Stimulated activated CD8-positive, alpha-beta memory T cell treated with anti-CD3 and anti-CD28 coated beads, Interleukin-12 subunit alpha, Interleukin-12 subunit beta, amount 100 ng/mL, for 1 hour (primary cell): ENCODE measurements at places on chromosomes 12 and 14.

DNA sequence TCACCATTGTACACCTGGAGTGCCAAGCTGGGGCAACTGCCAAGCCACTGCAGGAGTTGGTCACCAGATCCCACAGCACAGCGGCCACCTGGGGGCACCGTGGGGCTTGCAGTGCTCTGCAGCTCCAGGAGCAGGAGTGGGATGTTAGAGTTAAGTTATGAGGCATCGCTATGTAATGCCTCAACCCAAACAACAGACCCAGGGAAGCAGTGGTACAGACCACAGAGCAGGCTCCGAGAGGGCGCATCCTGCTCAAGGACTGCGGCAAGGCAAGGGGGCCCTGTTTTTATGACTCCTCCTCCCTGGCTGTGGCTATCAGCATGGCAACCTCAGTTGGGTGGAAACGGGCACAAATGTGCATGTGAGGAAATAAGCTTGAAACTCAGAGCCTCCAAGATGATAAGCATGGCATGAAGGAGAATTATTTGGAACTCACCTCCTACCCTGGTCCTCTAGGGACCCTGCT, 63.1 kb downstream of the ARL6IP4 start:
- DNase-seq = peak; percentile 55

DNA sequence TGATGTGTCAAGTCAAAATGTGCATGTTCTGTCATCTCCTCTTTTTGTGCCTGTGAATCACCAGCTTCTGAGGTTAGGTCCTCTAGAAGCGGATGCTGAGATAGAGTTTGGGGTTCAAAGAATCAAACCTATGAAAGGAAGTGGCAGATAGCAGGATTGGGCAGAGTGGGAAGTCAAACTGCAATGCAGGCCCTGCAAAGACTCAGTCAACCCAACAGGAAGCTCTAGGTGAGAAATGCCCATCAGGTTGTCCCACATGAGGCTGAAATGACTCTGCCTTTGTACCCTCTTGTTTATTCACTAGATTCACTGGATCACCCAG, 4.5 kb upstream of the MIA2 start:
- DNase-seq = peak; percentile 15

DNA sequence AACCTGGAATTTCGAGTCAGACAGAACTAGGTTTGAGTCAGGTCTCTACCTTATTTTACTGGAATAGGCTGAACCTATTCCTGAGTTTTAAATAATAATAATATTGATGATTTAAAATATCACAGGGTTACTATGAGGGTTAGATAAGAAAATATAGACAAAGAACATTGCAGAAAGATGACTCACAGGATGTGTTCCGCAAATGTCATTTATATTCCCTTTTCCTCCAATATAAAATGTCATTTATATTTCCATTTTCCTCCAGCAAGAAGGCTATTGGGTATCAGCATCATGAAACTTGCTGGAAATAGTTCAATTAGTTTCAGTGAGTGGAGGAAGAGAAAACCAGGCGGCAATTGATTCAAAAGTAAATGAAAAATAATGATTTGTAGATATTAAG, 163.9 kb upstream of the RASSF8 start:
- DNase-seq = no peak

DNA sequence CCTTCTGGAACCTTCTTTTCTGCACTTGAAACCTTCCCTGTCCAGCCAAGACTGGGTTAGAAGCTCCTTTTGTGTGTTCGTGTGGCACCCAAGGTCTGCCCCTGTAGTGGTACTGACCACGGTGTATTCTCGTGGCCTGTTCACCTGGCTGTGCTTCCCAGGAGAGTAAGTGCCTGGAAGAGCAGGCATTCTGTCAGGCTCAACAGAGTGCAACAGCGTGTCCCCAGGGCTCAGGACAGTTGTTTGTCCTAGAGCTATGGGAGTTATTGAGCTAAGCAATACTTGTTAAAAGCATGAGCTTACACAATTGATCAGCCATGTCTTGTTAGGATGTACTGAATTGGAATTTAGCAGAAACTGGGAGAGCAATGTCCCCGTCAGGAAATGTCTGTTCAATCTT, 12.9 kb upstream of the SLC38A2 start:
- no peak for DNase-seq

GRCh38 chr14:29930283-29930682, 2.6 kb upstream of the PRKD1 start:
- no peak for DNase-seq

DNA sequence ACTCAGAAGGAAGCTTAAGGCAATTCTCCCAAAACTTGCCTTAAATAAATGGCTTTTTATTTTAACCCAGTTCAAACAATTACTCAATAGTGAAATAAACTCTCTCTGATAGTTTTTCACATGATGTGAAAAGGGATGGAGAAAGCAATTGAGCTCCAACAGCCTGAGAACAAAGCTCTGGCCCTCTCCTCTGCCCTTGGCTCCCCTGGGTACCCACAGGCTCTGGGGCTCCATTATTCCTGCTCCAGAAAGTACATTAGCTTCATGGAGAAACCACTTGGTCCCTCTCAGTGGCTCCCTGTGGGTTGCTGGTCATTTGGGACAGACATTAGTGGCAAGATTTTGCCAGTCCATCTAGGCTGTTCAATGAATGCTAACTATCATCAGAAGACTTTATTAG, 242.8 kb downstream of the ATP23 start:
- no peak for DNase-seq

- no peak for DNase-seq
Observed at GRCh38 chr12:81949841-81950308, 190.7 kb upstream of the PPFIA2 start.

DNA sequence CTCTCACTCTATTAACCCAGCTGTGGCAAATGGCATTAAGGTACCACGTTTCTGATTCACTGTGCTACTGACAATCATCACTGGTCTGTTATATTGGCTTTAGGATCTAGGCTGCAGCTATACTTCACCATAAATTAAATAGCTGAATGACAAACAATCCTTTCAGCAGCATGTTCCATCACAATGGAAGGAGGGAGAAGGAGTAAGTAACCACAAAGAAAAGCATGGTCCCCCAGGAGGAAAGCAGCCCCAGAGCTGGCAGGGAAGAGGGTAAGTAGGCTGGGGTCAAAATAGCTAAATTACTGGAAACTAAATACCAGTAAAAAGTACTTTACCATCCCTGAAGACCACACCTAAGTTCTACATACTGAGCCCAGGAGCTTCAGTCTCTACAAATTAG, 2.8 kb downstream of the ARMH4 start:
- no peak for DNase-seq

DNA sequence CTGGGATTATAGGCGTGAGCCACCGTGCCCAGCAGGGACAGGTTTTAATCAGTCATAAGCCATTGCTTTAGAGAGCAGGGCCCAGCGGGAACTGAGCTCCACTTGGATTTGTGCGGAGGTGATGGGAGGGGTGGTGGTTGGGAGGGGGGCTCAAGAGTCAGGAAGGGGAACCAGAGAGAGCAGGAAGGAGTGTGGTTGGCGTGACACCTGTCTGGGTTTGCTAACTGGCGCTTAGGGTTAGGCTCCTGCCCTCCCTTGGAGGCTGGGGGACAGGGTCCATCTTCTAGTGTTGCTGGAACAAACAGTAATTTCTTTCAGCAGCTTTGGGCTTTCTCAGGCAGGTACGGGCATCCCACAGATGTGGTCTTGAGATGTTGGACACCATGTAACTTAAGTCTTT, 7.5 kb upstream of the ALDH2 start:
- DNase-seq = no peak

DNA sequence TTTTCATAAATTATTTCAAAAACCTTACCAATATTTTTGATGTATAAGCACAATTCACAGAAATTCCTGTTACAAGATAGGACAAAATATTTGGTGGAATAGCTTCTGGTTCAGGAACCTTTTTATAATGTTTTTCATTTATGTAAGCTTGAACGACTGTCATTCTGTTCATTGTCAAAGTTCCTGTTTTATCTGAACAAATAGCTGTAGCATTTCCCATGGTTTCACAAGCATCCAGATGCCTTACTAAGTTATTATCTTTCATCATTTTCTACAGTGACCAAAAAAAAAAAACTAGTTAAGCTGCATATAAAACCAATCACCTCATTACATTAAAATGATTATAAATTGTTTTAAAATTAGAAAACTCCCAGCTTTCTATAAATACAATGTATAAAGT, 87.1 kb downstream of the ATP2B1 start:
- no peak for DNase-seq

- DNase-seq = no peak
Observed at GRCh38 chr12:121801595-121802484, 2.0 kb upstream of the SETD1B start.

GRCh38 chr12:67441736-67442346, 172.7 kb downstream of the CAND1 start:
- DNase-seq = peak; percentile 63

DNA sequence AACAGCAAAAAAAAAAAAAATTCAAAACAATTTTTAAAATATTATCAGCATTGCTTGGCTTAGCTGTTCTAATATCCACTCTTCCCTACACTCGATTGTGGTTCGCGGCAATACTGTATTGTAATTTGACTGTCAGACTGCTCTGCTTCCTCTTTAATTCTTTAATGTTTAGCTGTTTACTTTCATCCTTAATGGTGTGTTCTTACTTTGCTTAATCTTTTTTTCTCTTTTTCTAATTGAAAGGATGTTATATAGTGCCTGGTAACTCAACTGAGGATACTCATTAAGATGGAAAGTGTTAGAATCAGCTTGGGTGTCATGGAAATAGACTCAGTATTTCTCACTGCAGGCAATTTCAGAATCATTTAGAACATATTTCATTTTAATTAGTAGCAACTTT, 2.0 kb downstream of the ANO4 start:
- no peak for DNase-seq

DNA sequence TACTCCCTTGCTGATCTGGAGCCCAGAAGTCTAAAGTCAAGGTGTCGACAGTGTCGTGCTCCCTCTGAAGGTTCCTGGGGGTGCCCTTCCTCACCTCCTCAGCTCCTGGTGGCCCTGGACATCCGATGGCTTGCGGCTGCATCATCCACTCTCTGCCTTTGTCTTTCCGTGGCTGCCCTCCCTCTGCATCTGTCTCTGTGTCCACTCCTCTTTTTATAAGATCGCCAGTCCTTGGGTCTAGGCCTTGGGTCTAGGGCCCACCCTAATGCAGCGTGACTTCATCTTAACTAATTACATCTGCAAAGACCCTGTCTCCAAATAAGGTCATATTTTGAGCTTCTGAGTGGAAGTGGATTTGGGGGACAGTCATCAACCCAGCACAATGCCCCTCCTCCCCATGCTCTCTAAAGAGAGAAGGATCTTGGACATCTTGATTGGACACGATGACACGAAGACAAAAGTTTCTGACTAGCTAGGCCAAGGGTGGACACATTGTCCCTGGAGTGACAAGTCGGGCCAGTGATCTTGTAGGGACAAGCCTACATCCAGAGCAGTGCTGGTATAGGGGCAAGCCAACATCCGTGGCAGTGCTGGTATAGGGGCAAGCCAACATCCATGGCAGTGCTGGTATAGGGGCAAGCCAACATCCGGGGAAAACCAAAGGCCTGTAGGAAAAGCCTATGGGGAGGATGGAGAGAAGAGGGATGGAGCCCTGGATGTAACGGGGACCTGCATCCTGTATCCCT, 93.9 kb upstream of the DIO3 start:
- DNase-seq = no peak

DNA sequence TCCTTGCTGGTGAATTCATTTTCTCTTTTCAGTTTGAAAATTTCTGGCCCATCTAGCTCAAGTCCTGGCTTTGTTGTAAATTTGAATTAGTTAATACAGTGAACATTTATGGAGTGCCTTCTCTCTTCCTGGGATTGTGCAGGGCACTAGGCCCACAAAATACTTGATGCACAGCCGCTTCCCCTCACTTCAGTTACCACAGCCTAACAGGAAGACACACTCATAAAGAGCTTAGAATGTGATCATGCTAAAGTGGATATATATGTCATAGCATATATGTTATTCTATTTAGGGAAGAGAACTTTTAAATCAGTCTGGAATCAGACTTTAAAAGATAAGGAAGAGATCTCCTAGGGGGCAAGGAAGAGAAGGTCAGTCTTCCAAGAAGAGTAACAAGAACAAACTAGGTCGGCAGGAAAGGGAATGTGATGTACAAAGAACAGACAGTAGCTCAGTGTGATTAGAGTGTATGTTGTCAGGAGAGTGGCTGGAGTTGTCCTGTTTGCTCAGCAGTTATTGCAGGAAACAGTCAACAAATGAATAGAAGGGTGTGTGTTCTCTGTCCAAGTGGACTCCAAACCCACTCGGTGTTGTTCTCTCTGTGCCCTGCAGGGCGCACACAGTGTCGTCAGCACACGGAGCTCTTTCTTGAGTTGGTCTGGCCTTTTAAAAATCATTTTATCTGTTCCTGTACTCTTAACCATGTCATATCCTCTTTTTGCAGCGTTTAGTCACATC, 74.4 kb downstream of the DAAM1 start:
- no peak for DNase-seq
